ENCODE measurements at places on chromosomes 1 and 21. TPM values are rescaled to one million over a fixed set of nuclear protein-coding genes. Genes with fewer than 3 reads are reported as not detected.

The TNNI3K gene
- total RNA-seq: 0.39 TPM

The GNPAT gene
- total RNA-seq: 51.8 TPM

The OR10Z1 gene
- total RNA-seq: not detected

The VHLL gene
- 0.39 TPM for total RNA-seq

The STRIP1 gene
- 44.6 TPM for total RNA-seq

The DCST2 gene
- total RNA-seq: not detected

The KRTAP11-1 gene
- 0.73 TPM for total RNA-seq

The F5 gene
- total RNA-seq: not detected

The TNFRSF8 gene
- under 0.01 TPM for total RNA-seq

The SERPINC1 gene
- total RNA-seq: not detected

The FAM167B gene
- 1.1 TPM for total RNA-seq

The XCL2 gene
- not detected for total RNA-seq

The FNBP1L gene
- total RNA-seq: 5.1 TPM

The IFNLR1 gene
- not detected for total RNA-seq

The FRRS1 gene
- 17.6 TPM for total RNA-seq

The AGPAT3 gene
- 25.4 TPM for total RNA-seq
